ENCODE measurements at places on chromosomes 11 and 22.
A peak's percentile ranks its signal among the peaks of the same experiment; 100 is the strongest.

DNA sequence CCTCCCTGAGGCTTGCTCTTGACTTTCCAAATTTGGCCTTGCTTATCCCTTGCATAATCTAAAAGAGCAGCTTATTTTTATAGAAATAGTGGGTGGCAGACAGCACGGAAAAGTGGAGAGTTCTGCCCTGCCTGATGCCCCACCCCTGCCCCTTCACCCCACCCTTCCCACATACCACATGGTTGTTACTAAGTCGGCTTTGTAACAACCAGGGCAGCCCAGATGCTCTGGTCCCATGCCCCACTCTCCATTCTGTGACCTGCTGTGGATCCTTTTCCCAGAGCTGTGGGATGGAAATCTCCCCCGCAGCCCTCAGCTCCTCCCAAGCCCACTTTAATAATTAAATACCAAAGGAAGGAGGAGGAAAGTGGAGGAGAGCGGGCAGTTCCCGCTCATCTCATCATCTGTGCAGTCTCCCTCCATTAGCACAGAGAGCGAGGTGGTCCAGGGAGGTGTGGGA lies 10.9 kb downstream of the MRGPRF start:
- DNase-seq, result no peak

DNA sequence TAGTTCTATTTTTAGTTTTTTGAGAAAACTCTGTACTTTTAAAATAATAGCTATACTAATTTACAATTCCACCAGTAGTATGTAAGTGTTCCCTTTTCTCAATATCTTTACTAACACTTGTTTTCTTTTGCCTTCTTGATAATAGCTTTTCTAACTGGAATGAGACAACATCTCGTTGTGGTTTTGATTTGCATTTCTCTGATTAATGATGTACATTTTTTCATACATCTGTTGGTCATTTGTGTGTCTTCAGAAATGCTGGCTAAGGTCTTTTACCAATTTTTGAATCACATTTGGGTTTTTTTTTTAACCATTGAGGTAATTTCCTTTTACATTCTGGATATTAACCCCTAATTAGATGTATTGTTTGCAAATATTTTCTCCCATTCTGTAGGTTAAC lies 258.9 kb downstream of the DYNC2H1 start:
- no peak for DNase-seq

- DNase-seq, result no peak
Measured at GRCh38 chr11:19181531-19182261, 20.1 kb downstream of the CSRP3 start.

- DNase-seq, result peak; percentile 4
Measured at GRCh38 chr11:102421261-102421660, 31.3 kb downstream of the TMEM123 start.

DNA sequence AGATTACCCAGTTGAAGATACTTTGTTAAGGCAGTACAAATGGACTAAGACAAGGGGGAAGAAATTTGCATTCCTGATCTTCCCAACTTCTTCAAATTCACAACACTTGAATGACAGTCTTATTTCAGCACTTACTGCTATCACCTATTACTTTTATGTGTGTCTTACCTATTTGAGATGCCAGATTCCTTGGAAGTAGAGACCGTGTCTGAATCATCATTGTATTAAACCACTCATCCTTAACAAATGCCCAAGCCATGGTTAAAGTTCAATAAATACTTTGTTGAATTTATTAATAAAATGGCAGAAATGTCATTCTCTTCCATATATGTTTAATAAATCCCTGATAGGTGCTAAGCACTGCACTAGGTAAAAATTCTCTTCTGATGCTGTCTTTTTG lies 18.3 kb downstream of the SC5D start:
- no peak for DNase-seq

DNA sequence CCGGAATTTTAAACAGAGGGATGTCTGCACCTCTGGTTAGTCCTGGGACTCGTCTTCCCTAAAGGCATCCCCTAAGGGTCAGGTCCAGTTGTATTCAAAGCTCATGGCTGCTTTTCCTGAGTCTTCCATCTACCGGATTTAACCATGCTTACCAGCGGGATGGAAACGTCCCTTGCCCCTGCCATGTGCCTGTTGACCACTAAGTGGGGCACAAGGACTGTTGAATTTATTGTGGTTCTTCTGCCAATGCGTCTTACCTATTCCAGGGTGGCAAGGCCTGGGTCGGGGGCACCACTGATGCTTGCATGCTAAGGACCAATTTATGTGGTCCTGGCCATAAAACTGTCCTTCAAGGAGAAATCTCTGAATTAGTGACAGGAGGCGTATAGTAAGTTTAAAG lies 25.6 kb downstream of the ANKRD42 start:
- DNase-seq, result peak; percentile 41

GRCh38 chr11:3201112-3201581 lies 17.5 kb downstream of the MRGPRG start:
- no peak for DNase-seq

GRCh38 chr11:83864412-83865057 lies 578.4 kb upstream of the CCDC90B start:
- peak; percentile 95 for DNase-seq

DNA sequence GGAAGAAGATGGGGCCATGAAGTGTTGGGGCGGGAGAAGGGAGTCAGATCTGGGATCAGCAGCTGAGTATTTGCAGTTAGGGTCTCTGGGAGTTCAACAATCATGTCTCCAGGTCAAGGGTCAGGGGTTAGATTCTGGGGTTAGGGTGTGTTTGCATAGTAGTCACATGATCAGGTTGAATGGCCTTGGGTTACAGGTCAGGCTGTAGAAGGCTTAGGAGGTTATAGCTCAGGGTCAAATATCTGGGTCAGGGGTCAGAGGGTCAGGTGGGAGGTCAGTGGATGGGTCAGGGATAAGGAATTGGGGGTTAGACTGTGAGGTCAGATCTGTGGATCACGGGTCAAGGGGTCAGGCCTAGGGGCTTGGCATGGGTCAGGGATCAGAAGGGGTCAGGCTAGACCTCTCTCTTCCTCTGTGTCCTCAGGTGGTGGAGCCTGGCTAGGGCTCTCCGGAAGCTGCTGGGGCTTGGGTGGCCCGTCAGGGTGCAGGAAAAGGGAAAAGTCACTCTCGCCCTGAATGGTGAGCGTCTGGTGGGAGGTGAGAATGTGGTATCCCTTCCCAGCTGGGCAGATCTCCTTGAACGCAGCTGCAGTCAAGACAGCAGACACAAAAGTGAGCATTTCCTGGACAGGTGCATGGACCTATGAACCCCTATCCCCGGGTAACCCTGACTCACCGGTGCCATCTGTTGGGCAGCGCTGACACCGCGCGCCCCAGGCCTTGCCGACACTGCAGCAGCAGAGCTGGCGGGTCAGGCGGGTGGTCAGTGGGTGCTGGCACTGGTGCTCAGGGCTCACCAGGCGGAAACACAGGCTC lies 6.4 kb downstream of the LTBP3 start:
- DNase-seq, result peak; percentile 67

DNA sequence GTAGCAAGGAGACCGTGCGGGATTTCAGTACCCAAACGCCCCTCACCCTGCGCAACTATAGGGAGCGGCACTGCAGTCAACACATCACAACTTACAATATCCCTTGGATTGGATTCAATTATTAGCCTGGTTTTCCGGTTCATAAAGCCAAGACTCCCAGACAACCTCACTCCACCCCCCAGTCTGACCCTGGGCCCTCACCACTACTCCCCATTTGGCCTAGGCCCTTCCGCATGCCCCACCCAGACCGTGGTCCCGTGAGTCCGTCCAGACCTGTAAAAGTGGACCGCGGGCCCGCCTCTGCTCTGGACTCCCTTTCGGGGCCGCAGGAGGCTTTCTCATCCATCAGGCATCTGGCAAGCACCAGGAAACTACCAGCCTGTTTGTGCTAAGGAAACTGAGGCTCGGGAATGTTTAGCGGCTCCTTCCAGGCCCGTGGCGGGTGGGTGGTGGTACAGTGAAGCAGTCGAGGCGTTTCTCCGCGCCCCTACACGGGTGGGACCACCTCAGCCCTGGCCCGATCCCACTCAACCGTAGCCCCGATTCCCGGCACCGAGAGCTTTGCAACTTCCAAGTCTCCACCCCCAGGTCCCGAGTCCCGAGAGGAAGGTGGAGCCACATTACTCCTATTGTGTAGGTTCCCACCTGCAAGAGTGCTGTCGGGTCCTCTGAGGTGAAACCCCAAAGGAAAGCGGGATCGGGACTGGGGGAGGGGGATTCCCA lies 679 bp upstream of the DPP3 start:
- DNase-seq, result no peak

- DNase-seq, result no peak
Measured at GRCh38 chr11:44570411-44571155, 5.1 kb downstream of the CD82 start.

DNA sequence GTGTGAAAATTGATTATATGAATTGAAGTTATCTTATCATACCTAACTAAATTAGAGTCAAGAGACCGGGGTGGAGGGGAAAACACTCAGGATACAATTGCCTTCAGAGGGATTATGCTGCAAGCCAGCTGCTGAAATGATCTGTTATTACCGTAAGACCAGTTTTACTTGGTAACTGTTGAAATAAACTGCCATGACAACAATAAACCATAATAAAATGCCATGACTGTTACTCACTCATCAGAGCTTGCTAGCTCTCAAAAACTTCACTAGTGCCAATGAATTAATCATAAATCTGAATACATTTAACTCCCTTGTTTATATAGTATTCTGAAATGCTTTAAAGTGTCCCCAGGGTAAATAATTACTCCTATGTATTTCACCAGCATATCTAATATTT lies 68.2 kb downstream of the CASP12 start:
- no peak for DNase-seq

- DNase-seq, result no peak
Measured at GRCh38 chr11:15146271-15147003, 31.7 kb downstream of the INSC start.

GRCh38 chr22:48886604-48887393 lies 940.9 kb downstream of the BRD1 start:
- DNase-seq, result no peak

GRCh38 chr22:37525073-37525745 lies 6.0 kb upstream of the CARD10 start:
- no peak for DNase-seq

DNA sequence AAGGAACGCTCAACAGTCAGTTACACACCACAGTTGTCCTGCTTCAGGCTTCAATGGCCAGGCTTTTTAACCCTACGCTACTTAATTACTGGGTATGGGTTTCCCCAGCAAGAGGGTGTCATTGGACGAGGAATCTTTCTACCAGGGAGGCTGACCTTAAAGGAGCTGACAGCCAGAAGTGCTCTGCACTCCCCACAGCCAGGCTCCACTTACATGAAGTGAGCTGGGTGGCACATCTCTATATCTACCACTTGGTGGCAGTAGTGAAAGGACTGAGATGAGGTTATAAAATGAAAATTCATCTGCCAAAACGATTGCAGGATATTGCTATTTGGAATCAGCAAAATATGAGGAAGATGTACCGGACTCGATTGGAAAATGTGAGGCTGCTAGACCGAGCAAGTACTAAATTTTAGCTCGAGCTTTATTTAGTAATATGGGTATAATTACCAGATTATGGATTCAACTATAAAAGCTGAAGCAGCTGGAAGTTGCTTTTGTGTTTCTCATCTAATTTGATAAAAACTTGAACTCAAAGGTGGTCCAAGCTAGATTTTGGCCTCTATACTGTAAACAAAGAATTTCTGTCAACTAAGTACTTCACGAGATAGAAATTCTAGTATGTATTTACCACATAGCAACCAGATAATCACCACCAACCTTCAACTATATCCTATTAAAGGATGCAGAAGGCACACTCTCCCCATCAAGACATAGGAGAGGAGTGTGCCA lies 53.9 kb upstream of the CEP126 start:
- DNase-seq, result peak; percentile 36

DNA sequence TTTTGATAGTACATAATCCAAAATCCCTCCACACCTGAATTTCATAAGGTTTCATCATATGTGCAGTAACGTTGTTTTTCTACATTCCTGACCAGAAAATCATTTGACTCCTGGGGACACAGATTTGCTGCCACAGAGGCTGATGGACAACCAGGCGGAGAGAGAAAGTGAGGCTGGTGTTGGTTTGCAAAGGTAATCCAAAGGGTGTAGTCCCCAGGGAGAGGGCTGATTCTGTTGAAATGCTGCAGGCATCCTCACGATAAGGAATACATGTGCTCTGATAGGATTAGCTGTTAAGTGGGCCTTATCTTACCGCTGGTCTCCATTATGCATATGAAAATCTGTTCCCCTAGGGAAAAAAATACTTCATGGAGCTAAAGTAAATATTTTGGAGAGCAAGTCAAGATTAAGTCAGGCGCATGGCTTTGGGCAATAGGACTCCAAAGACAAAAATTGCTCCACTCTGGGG lies 8.1 kb downstream of the APOL6 start:
- DNase-seq, result peak; percentile 91

- no peak for DNase-seq
Measured at GRCh38 chr11:27210531-27210930, 152.5 kb downstream of the CCDC34 start.

DNA sequence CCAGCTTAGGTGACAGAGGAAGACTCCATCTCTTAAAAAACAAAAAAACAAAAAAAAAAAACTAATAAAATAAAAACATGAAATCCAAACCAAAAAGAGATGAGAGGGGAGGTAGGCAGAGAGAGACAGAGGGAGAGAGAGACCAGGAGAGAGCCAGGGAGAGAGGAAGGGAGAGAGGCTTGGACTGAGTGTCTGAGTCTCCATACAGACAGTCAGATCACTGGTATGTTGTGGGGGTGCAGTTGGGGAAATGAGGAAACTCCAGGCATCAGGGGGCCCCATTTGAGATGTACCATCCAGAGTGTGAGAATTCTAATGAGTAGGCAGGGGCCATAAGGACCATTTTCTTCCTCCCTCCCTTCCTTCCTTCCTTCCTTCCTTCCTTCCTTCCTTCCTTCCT lies 53.1 kb upstream of the SEPTIN5 start:
- no peak for DNase-seq

GRCh38 chr11:119339589-119340334 lies 921 bp downstream of the C1QTNF5 start:
- DNase-seq, result no peak

DNA sequence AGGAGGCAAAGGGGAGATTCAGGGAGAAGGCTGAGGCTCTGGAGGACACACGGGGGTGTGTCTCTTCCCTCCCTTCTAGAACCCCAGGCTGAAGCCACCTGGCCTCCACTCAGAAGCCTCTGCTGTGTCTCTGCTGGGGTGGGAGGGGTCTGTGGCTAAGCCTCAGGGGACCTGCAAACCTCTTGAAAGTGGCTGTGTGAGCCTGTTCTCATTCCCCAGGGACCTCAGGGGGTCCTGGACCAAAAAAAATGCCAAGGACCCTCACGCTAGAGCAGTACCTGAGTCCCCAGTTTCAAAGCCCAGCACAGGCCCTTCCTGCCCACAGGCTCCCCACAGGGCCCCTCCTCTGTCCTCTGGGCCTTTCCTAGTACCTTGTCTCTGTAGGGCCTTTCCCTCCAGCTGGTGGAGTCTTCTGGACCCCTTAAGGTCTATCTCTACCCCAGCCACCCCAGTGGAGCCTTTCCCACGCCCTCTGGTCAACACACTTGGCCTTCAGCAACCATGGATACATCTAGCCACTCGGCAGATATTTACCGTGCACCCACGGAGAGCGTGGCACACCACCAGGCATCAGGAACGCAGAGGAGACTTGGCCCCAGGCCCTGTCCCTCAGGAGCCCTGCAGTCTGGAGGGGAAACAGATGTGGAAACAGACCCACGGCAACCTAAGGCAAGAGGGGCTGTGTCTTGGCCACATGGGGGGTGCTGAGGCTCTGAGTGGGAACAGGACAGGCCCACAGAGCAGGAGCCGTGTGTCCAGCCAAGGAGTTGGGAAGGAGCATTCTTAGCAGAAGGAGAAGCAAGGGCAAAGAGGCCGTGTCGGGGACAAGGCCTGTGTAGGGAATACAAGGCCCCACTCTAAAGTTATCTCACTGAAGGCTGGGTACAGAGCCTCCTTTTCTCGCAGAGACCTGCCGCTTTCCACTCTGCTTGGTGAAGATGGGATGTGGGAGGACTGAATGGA lies 18.5 kb downstream of the PLA2G6 start:
- no peak for DNase-seq

- DNase-seq, result peak; percentile 54
Measured at GRCh38 chr22:49628391-49629260, 199.0 kb downstream of the BRD1 start.
